Activated CD4-positive, alpha-beta T cell treated with anti-CD3 and anti-CD28 coated beads, Interleukin-2, amount 10 ng/mL, durations not matched to agents 7 days and 5 days (primary cell): ENCODE measurements at places on chromosomes 5 and 9. TPM values are rescaled to one million over a fixed set of nuclear protein-coding genes. Genes with fewer than 3 reads are reported as not detected.
A peak's percentile ranks its signal among the peaks of the same experiment; 100 is the strongest.

The SPINK1 gene
- total RNA-seq, result not detected

The SLC4A9 gene
- total RNA-seq, result 0.35 TPM

The CACNA1B gene
- total RNA-seq, result not detected

GRCh38 chr9:113516840-113517577 lies 53.5 kb downstream of the RGS3 start:
- DNase-seq, result peak; percentile 77

- DNase-seq, result no peak
Observed at GRCh38 chr9:82593501-82593900, 469.4 kb downstream of the RASEF start.

DNA sequence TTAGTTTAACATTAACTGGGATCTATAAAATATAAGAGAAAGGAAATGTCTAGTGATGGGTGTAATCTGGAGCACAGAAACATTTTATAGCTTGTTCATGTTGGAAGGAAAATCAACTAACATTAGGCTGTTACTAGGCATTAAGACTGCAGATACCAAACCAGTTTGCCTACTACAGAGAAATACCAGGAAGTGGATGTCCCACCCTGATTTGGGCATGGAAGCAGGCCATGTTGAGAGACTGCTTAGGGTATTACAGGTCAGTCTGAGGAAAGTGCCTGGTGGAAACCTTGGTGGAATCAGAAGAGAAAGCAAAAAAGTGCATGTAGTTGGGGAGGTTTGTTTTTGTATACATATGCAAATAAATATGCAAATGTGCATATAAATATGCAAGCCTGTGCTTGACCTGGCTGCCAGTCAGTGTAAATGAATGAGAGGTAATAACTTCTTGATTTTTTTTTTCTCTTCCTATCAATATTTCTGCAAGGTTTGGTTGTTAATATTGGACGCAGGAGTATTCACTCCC lies 9.6 kb upstream of the CCDC112 start:
- DNase-seq, result no peak

DNA sequence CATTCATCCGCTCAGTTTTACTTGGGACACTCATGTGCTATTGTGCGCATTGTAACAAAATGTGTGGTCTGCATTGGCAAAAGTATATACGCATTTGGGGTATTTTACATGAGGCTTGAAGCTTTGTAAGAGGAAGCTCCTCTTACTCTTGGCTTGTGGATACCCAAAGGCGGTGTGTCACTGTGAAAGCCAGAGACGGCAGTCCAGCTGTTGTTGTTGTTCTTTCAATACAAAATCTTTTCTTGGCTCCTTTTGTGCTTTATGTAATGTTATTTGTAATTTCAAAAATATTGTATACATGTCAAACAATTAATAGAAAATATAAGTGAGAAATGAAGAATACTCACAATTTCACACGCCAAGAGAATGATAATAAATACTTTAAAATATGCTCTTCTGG lies 128.3 kb upstream of the MOCS2 start:
- no peak for DNase-seq

- DNase-seq, result no peak
Observed at GRCh38 chr5:172875505-172876279, 41.6 kb downstream of the ERGIC1 start.

The MTX3 gene
- 15.5 TPM for total RNA-seq

GRCh38 chr9:106576232-106576760 lies 286.7 kb upstream of the ZNF462 start:
- DNase-seq, result no peak

- no peak for DNase-seq
Observed at GRCh38 chr5:124317451-124317850, 429.0 kb downstream of the ZNF608 start.

GRCh38 chr5:51661646-51662265 lies 278.5 kb downstream of the ISL1 start:
- DNase-seq, result no peak
